HepG2 (cell line): ENCODE measurements at places on chromosomes 16 and 17.

GRCh38 chr17:64190472-64190871, 60.5 kb upstream of the ERN1 start:
- no peak for DNase-seq

DNA sequence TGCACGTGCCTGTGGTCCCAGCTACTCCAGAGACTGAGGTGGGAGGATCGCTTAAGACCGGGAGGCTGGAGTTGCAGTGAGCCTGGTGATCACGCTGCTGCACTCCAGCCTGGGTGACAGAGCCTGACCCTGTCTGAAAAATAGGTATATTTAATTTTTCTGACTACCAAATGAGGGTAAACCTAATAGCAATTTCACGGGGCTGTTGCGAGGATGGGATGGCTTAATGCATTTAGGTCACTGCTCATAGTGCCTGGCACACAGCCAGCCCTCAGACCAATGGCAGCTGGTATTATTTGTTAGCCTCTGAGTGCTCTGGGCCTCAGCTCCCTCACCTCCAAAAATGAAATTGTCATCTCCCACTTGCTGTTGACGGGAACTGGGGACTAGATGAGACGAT, 5.9 kb upstream of the CDIP1 start:
- DNase-seq, result no peak

DNA sequence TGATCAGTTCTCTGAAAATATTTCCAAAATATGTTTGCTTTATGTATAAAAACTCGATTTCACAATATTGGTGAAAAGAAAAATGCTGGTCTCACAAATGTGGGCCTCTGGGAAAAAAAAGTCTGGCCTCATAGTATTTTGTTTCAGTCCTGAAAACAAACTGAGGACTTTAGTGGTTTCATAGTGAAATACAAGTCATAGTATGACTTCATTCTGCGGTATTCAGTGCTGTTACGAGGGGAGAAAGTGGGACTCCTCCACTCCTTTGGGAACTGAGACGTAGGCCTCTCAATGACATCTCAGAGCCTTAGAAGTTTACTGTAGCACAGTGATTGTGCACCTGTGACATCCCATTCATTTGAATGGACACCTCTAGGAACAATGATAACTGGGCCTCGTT, 56.0 kb downstream of the CYB561 start:
- DNase-seq, result no peak

GRCh38 chr17:59346341-59346740, 14.9 kb downstream of the YPEL2 start:
- DNase-seq, result no peak

DNA sequence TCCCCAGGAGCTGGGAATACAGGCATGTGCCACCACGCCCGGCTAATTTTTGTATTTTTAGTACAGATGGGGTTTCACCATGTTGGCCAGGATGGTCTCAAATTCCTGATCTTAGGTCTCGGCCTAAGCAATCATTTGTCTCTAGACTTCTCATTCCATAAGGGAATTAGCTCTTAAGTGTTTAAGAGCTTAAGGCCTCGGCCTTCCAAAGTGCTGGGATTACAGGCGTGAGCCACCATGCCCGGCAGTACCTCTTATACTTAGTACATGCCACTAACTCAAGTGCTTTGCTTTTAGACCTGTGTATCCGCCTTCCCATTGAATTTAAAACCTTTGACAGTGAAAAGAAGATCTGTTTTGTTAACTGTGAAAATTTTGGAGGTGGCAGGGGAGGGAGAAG, 16.6 kb upstream of the IL21R start:
- no peak for DNase-seq

DNA sequence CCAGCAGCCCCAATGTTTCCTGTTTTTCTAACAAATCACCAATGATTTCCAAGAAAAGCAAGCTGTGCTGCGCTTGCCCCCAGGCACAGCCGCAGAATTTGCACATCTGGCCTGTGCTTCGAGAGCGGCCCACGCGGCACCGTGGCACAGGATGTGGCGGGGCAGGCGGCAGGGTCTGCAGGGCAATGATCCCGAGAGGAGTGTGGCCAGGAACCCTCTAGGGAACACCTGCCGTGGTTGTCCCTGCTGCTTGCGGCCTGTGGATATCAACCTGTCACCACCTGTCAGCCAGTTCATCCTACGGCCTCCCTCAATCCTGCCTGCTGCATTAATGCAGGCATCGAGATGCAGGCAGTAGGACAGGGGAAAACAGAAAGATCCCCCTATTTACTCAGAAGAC, 24.0 kb downstream of the PIK3R5 start:
- DNase-seq, result no peak

- no peak for DNase-seq
Measured at GRCh38 chr16:86424985-86425384, 85.3 kb upstream of the FOXF1 start.
